ENCODE measurements at places on chromosomes 11 and 22.

- no peak for DNase-seq
Observed at GRCh38 chr11:9078113-9079086, 13.0 kb downstream of the SCUBE2 start.

DNA sequence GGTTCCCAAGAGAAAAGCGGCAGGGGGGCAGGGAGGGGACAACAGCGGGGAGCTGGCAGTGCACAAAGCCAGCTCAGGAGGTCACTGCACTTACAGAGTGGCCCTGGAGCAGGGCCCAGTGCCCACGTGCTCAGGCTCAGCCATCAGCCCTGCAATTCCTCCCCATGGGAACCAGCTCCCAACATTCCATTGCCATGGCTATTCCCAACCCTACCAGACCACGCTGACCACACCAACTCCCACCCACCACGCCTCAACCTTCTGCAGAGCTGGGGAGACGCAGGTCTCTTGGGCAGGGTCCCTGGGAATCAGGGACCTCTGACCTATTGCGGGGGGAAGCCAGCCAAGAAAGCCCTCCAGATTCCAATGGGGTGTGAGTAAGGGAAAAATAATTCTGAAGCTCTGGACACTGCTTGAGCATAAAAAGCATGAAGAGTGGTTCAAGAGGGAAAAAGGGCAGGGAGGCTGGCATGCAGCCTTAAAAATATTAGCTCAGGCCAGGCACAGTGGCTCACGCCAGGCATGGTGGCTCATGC, 38.3 kb upstream of the TFIP11 start:
- DNase-seq: no peak

- DNase-seq: no peak
Observed at GRCh38 chr22:47366026-47366767, 603.7 kb downstream of the TBC1D22A start.

- no peak for DNase-seq
Observed at GRCh38 chr11:101442171-101442570, 141.6 kb downstream of the TRPC6 start.

DNA sequence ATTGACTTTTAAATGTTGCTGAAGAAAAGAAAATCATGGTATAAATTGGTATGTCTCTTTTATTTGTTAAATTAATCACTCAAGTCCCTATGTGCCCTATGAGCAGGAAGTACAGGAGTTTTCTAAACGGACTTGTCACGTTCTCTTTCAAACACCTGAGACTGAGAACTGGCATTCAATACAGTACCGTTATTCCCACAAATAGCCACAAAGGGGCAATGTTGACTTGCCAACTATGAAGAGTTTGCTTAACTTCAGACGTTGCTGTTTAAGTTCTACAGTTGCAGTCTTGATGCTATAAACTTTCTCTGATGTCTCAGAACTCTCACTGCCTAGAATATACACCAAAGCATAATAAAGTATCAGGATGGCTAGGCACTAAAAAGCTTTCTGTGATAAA, 7.6 kb downstream of the OR56A1 start:
- DNase-seq: no peak

DNA sequence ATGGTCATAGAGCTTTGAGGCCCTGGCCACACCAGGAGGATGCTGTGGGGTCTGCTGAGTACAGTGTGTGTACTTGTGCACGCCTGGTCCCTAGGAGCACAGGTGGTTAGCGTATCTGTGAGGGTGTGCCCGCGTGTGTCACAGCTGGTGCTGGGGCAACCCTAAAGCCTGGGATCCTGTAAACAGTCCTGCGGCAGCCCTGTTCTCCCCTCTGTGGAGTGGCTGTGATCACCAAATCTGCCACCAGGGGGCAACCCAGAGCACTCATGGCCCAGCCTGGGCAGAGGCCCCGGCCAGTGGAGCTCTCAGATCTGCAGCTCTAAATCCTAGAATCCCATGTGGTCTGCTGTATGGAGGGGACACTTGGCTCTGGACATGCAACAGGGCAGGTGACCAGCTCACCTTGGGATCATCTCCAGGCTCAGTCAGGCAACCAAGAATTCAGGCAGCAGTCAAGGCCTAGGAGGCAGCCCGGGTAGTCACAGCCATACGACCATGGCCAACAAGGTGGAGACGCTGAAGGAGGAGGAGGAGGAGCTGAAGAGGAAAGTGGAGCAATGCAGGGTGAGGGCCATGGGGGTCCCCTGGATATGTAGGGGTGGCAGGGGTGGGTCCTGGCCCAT, 3.9 kb downstream of the SH3BP1 start:
- no peak for DNase-seq

GRCh38 chr11:68287419-68287818, 15.6 kb upstream of the C11orf24 start:
- no peak for DNase-seq

- no peak for DNase-seq
Observed at GRCh38 chr11:50412832-50413231, 380.2 kb downstream of the OR4C45 start.

DNA sequence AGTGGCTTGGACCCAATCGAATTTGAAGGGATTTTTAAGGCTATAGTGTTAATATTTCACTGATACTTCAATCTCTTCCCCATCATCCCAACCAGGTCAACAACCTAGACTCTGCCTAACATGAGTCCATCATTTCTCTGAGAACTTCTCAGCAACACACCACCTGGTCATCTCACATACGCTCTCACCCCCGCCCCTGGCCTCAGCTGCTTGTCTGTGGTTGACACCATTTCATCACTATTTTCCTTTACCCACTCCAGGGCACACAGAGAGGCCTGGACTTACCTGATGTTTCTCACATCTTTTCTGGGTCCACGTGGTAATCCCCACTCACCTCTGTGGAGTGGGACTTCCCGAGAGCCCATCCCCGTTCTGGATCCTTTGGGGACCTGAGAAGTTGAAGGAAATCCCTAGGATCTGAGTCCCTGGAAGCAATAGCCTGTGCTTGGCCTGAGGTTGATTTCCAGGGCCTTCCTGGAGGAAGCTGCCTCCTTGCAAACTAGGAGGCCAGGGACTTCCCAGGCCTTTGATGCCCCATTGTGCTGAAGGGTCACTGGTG, 3.2 kb downstream of the P2RX3 start:
- no peak for DNase-seq

DNA sequence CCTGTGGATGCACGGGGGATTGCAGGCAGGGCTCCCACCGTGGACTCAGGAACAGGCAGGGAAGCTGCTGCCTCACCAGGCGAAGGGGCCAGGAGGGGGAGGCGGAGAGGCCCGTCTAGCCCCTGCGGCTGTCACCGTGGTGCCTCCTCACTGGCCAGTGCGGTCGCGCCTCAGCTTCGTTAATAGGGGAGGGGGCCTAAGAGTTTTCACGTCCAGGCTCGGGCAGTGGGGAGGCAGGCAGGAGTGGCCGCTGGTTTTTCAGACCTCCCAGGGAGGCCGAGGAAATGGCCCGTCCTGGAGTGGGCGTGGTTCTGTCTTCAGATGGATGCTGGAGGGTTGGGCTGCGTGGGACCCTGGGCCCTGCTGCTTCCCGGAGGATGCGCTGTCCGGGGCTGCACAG, 91.1 kb upstream of the B3GAT1 start:
- DNase-seq: no peak

- no peak for DNase-seq
Observed at GRCh38 chr11:101759771-101760450, 154.9 kb upstream of the CEP126 start.

- DNase-seq: peak; percentile 92
Observed at GRCh38 chr11:92838759-92839310, 130.6 kb upstream of the MTNR1B start.

DNA sequence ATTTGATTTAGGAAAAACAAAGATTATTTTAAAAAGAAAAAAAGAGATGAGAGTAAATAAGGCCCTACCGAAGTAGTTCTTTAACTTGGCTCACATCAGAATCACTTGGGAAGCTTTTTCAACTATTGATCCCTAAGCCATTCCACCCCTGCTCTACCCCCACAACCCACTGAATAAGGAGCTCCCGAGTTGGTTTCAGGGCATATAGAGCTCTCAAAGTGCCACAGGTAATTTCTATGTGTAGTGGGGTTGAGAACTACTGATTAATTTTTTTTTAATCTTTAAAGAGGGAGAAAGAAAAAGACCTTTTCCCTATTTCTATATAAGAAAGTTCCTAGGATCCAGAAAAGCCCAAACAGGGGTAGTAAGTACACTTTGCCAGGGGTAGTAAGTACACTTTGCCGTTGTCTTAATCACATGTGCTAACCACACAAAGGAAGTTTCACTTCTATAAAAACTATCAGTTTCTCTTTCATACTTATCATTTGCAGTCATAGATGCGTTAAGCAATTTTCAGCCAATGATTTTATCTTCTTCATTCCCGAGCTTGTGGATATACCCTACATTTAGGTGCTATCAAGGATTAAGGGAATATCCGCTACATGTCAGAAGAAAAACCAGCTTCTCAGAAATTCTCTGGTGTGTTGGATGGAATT, 108.4 kb upstream of the ZC3H12C start:
- DNase-seq: no peak

DNA sequence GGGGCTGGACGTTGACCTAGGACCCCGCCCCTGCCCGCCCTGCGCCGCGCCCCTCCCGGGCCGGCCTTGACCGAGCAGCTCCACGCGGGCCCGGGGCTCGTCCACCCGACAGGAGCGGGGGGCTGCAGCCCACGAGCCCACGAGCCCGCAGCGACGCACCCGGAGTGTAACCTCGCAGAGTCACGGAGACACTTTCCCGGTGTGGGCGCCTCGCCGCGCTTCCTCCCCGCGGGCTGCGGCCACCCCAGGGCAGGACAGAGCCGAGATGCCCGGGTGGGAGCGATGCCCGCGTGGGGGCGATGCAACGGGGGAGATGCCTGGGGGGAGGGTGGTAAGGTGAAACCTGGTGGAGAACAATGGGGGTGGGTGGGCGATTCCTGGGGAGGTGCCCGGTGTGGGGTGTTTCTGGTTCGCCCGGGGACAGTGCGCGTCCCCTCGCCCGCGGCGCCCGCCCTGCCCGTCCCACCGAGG, 4.9 kb upstream of the ZBED4 start:
- DNase-seq: no peak

DNA sequence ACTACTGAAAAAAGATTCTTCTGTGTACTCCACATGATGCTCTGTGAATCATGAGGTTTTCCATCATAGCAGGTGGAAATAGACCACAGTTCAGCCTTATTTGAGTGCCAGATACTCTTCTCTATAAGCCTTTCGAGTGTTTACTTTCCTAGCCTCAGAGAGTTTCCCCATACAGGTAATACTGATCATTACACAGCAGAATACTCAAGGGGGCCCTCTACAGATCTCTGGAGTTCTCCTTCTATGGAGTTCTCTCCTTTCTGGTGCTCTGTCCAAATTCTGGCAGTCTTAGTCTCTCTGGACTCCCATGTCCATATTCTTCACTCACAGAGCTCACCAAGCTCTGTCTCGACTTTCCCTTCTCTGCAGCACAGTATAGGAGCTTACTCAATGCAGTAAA, 175.7 kb upstream of the CARD18 start:
- peak; percentile 68 for DNase-seq
